ENCODE measurements at places on chromosomes 11 and 22. TPM values are rescaled to one million over a fixed set of nuclear protein-coding genes. Genes with fewer than 3 reads are reported as not detected.

The SMTNL1 gene
- total RNA-seq: not detected

The ENTHD1 gene
- total RNA-seq: not detected

The FAM83F gene
- 19.2 TPM for total RNA-seq

The ILK gene
- 133 TPM for total RNA-seq

The KCNE3 gene
- total RNA-seq: 7.9 TPM

The OLFML1 gene
- total RNA-seq: 2.7 TPM

The DKK3 gene
- total RNA-seq: 15.1 TPM

GRCh38 chr11:68528630-68529029 is 68.1 kb downstream of the PPP6R3 start:
- DNase-seq: peak; percentile 29

- DNase-seq: no peak
Observed at GRCh38 chr11:76649851-76650372, 20.6 kb downstream of the LRRC32 start.

DNA sequence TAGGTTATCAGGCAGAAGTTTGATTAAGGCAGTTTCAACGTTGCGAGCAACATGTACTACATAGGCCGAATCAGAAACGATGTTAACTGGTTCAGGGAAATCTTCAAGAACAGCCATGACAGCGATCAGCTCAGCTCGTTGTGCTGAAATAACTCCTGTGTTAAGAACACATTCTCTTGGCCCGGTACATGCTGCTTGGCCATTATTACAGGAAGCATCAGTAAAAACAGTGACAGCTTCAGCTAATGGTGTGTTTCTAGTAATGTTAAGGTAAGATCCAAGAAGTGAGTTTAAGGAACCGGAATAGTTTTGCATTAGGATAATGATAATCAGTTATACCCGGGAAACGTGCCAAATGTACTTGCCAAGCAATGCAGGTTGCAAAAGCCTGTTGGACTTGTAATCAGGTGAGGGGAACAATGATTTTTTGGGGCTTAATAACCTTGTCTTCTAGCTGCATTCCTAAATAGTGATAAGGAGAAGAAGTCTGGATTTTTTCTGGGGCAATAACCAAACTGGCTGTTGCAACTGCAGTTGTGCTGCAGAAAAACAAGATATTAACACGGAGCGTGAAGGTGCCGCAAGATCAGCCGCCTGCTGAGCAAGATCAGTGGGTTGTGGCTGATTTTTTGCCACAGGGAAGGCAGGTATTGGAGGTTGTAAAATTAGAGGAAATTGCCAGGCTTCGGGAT is 14.3 kb downstream of the OR52K1 start:
- DNase-seq: peak; percentile 33

DNA sequence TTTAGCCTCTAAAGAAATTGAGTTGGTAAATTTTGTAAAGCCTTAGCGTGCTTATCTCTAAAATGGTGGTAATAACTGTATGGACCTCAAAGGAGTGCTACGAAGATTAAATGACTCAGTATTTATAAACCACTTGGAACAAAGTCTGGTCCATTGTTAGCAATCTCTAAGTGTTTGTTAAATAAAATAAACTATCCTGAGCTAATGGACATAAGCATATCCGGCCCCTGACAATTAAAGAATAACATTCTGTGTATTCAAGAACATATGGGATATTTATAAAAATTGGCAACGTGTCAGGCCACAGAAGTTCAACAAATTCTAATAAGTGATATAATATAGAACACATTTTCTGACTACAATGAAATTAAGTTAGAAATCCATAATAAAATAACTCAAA is 71.0 kb downstream of the MYEOV start:
- DNase-seq: no peak

- peak; percentile 63 for DNase-seq
Observed at GRCh38 chr11:64252003-64252872, 908 bp downstream of the PLCB3 start.

- DNase-seq: no peak
Observed at GRCh38 chr22:39738746-39739145, 154.8 kb downstream of the ENTHD1 start.

- no peak for DNase-seq
Observed at GRCh38 chr11:45892856-45893255, 7.4 kb downstream of the MAPK8IP1 start.

DNA sequence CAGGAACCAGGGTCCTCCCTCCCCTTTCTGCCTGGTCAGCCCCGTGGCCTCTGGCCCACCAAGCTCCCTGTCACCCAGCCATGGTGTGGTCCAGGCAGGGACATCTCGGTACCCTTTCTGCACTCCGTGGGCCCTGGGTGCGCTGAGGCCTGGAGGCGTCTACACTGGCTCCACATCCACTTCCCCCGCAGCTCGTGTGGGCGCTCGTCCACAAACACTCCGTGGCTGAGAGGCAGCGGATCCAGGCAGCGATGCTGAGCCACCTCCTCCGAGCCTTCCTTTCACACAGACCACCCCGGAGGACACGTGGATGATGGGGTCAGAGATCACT is 16.1 kb downstream of the RNH1 start:
- no peak for DNase-seq

GRCh38 chr22:37331034-37331428 is 48.7 kb downstream of the CYTH4 start:
- no peak for DNase-seq

DNA sequence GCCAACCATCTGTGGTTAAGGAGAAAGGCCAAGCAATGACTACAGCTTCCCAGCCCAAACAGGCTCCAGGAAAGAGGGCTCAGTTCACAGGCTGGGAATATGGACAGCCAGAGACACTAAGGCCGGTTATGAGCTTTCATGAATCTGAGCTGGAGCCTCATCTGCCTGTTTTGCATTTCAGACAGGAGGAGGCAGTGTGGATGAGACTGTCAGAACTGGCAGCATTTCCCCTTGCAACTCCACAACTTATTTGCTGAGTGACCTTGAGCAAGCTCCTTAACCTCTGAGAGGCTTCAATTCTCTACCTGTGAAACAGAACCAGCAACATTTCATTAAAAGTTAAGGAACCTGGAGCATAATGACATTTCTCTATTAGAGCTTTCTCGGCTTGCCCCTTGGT is 264.0 kb downstream of the ETS1 start:
- DNase-seq: peak; percentile 28

- peak; percentile 40 for DNase-seq
Observed at GRCh38 chr11:69013009-69013951, at the start of gene MRGPRF. TSS of gene MRGPRF (minus strand) at chr11:69013246. CDS start at chr11:69009901, 3,345 bp downstream.

- no peak for DNase-seq
Observed at GRCh38 chr22:39055658-39056057, 15.0 kb downstream of the APOBEC3F start.

- DNase-seq: no peak
Observed at GRCh38 chr11:12801976-12802375, 127.8 kb downstream of the TEAD1 start.

GRCh38 chr22:37263966-37264887 is 18.1 kb upstream of the CYTH4 start:
- no peak for DNase-seq

GRCh38 chr11:44942029-44942955 is 8.4 kb downstream of the TP53I11 start:
- no peak for DNase-seq

GRCh38 chr11:2140411-2141400 is 1.5 kb upstream of the IGF2 start:
- DNase-seq: no peak

GRCh38 chr11:122632181-122632824 is 23.2 kb upstream of the UBASH3B start:
- peak; percentile 46 for DNase-seq

GRCh38 chr11:19843079-19843478 is 130.4 kb downstream of the NAV2 start:
- DNase-seq: no peak

DNA sequence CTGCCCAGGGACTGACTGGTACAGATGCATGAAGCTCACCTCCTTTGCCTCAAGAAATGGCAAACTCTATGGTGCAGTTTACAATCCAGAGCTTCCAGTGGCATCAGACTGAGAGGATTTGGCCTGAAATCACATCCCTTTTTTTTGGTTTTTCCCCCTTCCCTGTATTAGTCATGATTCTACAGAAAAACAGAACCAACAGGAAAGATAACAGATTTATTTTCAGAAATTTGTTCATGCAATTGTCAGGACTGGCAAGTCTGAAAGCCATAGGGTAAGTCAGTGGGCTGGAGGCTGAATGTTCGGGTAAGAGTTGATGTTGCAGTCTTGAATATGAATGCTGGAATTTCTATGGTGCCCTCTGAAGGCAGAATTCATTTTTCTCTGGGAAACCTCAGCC is 12.0 kb upstream of the ZDHHC13 start:
- no peak for DNase-seq

GRCh38 chr11:8099291-8099899 is 18.4 kb downstream of the TUB start:
- peak; percentile 83 for DNase-seq

GRCh38 chr11:124917115-124917637 is 1.9 kb upstream of the HEPN1 start:
- DNase-seq: no peak

DNA sequence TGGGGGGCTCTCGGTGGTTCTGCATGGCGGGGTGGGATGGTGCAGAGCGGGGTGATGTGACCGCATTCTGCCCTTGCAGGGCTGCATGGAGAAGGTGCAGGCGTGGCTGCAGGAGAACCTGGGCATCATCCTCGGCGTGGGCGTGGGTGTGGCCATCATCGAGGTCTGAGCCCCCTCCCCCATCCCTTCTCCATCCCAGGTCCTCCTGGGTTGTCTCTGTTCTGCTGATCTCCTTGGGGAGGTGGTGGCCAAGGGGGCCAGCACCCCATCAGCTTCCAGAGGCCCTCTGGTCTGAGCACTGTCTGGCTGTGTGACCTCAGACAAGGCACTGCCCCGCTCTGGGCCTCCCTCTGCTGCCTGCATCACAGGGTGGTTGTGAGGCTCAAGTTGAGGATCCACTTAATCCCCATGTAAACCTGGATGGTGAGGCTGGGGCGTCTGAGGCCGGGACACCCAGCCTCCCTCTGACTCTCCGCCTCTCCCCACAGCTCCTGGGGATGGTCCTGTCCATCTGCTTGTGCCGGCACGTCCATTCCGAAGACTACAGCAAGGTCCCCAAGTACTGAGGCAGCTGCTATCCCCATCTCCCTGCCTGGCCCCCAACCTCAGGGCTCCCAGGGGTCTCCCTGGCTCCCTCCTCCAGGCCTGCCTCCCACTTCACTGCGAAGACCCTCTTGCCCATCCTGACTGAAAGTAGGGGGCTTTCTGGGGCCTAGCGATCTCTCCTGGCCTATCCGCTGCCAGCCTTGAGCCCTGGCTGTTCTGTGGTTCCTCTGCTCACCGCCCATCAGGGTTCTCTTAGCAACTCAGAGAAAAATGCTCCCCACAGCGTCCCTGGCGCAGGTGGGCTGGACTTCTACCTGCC is 53.3 kb downstream of the CD82 start:
- no peak for DNase-seq

- no peak for DNase-seq
Observed at GRCh38 chr11:61968758-61969390, 1.4 kb upstream of the FTH1 start.

DNA sequence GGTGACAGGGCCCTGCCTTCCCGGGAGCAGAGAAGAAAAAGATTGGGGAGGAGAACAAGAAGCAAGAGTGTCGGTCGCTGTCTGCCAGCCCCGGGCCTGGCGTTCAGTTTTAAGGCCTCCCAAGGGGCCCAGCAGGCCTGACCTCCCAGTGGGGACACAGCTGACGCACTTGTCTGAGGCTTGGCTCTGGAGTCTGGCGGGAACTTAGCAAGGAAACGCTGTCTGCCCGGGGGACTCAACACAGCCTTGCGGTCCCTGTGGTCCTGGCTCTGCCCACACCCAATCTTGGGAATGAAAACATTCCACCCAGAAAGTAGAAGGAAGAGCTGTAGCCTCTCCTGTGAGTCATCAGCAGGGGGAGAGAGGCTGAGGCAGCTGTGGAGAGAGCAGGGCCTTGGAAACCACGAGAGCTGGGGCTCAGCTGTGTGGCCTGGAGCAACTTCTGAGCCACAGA is 54.4 kb downstream of the TRAF6 start:
- peak; percentile 23 for DNase-seq

- no peak for DNase-seq
Observed at GRCh38 chr11:105033781-105034180, 1.2 kb downstream of the CASP1 start.

- DNase-seq: no peak
Observed at GRCh38 chr11:60699936-60700335, 524 bp downstream of the MS4A8 start.

DNA sequence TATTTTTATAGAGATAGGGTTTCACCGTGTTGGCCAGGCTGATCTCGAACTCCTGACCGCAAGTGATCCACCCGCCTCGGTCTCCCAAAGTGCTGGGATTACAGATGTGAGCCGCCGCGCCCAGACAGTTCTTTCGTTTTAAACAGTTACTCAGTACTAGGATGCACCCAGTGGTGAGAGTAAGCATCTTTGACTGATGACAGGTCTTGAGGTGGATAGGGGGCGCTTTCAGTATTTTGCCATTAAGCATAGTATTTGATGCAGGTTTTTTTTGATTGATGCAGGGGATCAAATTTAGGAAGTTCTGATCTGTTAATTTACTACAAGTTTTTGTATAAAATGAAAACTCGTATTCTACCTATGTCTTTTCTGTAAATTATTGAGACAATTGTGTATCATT is 13.2 kb upstream of the TRIM34 start:
- DNase-seq: no peak
